Stimulated activated CD4-positive, alpha-beta T cell treated with anti-CD3 and anti-CD28 coated beads, Interleukin-15, amount 100 ng/mL, for 1 hour (primary cell): ENCODE measurements at places on chromosomes 11 and 22.

GRCh38 chr11:134037046-134037908 is 31.6 kb upstream of the JAM3 start:
- DNase-seq, result peak; percentile 31

- no peak for DNase-seq
Measured at GRCh38 chr11:35079611-35080010, 59.4 kb upstream of the CD44 start.

- DNase-seq, result no peak
Measured at GRCh38 chr22:49966774-49967705, 6.5 kb downstream of the PIM3 start.

DNA sequence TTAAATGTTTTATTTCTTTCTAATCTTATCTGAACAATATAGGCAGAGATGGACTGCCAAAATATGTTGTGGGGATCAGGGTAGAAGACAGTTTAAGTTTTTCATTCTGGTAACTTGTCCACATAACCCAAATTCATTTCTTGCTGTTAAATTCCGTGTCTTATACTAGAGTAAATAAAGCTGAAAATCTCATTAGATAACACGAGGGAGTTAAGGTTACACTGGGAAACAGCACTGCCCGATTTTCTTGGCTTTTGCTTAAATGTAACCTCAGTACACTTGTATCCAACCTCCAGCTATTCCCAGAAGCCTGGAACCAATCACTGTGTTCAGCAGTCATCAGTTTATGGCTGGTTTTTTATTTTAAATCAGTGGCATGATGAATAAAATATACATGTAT is 48.2 kb downstream of the MICAL3 start:
- DNase-seq, result no peak

DNA sequence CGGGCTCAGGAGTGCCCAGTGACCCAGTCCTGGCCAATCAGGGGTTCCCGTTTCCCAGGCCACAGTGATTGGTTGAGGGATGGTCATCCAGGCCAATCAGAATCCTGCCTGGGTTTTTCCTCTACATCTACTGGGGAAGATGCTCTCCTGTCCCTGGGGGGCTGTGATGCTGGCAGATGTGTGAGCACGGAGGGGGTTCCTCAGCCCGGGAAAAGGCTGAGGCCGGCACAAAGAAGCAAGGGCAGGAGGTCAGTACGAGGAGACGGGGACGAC is 171.2 kb downstream of the CTTN start:
- no peak for DNase-seq

- DNase-seq, result no peak
Measured at GRCh38 chr11:70054004-70054403, 24.1 kb upstream of the ANO1 start.

- DNase-seq, result no peak
Measured at GRCh38 chr11:19646921-19647320, 65.7 kb upstream of the NAV2 start.

- DNase-seq, result no peak
Measured at GRCh38 chr11:75403037-75403436, 3.7 kb downstream of the RPS3 start.

DNA sequence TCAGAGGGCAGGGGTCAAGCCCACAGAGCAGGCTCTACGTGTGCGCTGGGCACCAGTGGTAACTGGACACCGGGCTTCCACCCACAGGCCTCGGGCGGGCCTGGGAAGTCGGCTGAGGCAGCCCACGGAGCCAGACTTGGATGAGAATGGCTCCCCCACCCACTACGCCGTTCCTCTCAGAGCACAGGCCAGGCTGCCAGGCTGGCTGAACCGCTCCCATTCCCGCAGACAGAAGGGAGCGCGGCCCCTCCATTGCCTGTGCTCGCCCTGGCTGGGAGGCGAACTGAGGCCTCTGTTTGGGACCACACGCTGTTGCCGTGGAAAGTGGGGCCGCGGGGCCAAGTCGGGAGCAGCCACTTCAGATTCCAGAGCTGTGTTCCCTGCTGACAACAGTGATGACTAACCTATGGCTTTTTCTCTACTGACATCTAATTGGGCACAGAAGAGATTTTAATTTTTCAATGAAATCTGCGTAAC is 63.9 kb downstream of the MYH9 start:
- DNase-seq, result no peak

DNA sequence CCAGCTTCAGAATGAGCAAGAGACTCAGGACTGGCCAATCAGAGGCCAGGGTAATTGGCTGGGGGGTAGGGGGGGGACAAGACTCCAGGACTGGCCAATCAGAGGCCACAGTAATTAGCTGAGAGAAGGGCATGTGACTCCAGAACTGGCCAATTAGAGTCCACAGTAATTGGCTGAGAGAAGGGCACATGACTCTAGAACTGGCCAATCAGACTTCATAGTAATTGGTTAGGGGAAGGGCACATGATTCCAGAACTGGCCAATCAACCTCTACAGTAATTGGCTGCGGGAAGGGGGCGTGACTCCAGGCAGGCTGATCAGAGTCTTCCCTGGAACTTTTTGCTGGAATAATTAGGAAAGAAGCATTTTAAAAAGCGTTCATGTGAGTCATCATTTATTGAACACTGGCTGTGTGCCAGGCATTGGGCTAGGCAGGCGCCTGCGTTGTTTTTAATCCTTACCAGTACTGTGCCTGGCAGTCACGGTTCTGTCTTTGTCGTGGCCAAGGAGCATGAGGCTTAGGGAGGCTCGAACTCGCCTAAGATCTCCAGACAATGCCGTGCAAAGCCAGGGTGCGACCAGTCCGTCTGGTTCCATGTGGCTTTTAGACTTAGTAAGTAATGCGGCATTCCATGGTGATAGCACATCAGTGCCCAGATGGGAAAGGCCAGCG is 508.1 kb downstream of the TBC1D22A start:
- no peak for DNase-seq

- no peak for DNase-seq
Measured at GRCh38 chr11:131889760-131890581, 519.6 kb downstream of the NTM start.

- DNase-seq, result no peak
Measured at GRCh38 chr11:2803186-2804091, 82.1 kb downstream of the CDKN1C start.

- DNase-seq, result no peak
Measured at GRCh38 chr11:10457901-10458300, 2.8 kb downstream of the AMPD3 start.

DNA sequence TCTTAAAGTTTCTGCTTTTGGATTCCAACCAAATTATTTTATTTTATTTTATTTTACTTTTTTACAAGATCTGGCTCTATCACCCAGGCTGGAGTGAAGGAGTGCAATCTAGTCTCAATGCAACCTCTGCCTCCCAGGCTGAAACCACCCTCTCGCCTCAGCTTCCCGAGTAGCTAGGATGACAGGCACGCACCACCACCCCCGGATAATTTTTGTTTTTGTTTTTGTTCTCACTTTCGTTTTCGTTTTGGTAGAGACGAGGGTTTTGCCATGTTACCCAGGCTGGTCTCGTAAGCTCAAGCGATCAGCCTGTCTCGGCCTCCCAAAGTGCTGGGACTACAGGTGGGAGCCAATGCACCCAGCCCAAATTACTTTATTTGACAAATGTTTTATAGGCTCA is 219.8 kb downstream of the ETS1 start:
- no peak for DNase-seq

GRCh38 chr22:25950111-25950510 is 208.1 kb downstream of the MYO18B start:
- DNase-seq, result no peak

- no peak for DNase-seq
Measured at GRCh38 chr11:86632499-86633269, 39.7 kb downstream of the ME3 start.

DNA sequence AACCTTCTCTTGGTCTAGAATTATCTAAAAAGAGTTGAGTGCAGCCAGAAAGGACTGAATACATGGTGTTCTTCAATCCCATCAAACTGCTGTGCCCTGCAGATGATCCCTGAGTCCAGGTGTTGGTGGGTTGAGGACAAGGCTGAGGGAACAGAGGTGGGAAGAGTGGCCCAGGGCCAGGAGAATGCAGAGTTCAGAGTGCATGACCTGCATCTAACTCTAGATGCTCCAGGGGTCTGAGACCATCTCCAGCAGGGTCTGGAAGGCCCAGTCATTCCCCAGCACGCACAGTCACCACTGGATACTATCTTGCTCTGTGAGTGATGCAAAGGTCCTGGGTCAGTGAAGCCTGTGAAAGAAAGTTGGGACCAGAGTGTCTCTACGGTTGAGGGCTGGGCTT is 2.1 kb upstream of the VPREB1 start:
- no peak for DNase-seq

- DNase-seq, result no peak
Measured at GRCh38 chr11:127376301-127376700, 375.7 kb upstream of the KIRREL3 start.

- peak; percentile 28 for DNase-seq
Measured at GRCh38 chr11:128610721-128611617, 23.6 kb upstream of the ETS1 start.

- DNase-seq, result no peak
Measured at GRCh38 chr11:70470127-70470526, 71.8 kb downstream of the CTTN start.

GRCh38 chr11:84645988-84646694 is 981.0 kb downstream of the DLG2 start:
- DNase-seq, result no peak

DNA sequence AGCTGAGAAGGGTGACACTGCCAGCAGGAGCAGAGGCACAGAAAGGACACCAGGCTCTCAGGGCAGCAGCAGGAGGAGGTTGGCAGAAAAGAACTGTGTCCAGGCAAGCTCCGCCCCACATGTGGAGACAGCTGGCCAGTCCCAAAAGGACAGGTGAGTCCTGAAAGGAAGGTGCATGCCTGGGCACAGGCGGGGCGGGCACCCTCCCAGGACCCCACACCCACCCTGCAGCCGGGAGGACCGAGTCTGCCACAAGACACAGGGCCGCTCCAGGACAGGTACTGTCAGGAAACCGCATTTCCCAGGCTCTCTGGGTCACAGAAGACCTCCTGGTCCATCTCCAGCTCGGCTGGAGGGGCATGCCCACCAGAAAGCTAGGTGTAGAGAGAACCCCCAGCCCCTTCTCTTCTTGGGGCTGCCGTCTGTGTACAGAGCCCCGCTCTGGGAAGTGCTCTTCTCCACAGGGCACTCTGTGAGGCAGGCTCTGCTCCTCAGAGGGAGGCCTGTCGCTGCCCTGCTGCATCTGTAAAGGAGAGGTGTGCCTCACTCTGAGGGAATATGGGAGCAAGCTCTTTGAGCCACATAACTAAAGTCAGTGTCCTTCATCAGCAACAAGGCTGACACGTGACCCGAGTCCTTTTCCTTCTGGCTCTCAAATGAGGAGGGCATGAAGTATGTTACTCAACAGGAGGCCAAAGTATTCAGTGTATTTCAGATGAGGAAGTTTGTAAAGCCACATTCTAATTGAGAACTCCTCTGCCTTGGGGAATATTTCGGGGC is 50.5 kb downstream of the CLTCL1 start:
- no peak for DNase-seq

DNA sequence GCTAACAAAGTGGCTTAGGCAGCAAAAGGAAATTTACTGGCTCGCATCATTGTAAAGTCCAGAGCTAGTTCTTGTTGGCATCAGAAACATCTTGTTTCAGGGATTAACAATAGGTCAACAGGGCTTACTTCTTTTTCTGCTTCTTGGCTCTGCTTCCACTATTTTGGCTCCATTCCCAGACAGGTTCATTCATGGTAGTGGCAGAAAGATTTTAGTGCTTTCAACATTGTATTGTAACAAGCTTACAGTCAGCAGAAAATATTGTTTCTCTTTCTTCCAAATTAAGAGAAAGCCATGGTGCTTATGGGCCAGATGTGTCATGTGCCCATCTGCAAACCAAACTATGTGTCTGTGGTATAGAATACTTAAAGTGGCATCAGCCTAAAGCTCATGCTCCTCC is 315.6 kb downstream of the RAB38 start:
- no peak for DNase-seq

GRCh38 chr11:72225411-72225951 is 914 bp downstream of the INPPL1 start:
- no peak for DNase-seq

DNA sequence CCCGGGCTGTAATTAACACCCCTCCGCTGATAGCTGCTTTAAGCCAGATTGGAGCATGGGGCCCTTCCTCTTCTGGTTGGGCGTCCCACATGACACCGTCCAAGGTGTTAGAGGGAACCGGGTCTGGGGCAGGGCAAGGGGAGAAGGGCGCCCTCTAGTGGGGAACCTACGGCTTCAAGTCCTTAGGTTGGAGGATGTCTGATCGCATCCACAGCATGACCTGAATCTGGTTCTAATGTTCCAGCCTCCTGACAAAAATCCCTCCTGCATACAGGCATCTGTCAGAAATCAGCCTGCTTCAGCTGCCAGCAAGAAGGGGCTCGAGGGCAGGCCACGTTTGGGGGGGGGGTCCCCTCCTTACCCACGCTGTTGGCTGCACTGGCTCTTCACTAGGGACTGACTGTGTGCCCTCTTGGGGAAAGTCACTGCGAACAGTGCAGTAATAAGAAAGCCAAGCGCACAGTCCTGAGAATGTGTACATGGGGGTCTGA is 94.2 kb upstream of the TBCEL start:
- no peak for DNase-seq

- DNase-seq, result no peak
Measured at GRCh38 chr22:36724836-36725235, 21.3 kb upstream of the CACNG2 start.

- no peak for DNase-seq
Measured at GRCh38 chr11:6468712-6469495, 4.8 kb downstream of the TRIM3 start.

DNA sequence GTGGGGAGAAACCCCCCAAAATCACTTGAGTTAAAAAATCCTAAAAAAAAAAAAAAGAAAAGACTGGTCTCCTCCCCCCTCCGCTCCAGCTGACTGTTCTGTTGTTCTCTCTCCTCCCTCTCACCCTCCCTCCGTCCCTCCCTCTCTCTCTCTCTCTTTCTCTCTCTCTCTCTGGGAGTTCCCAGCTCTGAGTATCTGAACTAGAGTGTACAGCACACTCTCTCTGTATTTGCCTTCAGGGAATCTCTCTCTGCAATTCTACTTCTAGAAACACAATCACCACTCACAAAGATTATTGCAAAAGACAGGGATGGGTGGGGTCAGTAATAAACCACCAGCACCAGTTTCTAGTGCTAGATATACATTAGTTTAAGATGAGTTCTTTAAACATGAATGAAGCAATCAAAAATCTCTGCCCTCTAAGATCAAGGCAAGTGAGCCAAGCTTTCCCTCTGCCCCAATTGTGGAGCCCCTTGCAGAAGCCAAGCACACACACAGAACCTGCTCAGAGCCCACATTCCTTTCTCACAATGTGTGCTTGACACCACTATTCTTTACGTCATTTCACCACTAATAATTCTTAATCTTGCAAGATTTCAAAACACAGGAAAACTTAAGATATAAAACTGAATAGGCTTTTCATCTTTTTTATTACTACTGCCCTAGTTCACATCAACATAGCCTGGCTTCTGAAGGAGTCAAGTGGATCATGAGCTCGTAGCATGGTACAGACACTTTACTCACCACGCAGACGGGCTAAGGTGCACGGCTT is 133.5 kb downstream of the RBFOX2 start:
- no peak for DNase-seq

- DNase-seq, result no peak
Measured at GRCh38 chr11:79274636-79275331, 166.0 kb downstream of the TENM4 start.
